ENCODE measurements at places on chromosomes 2 and 18.
A peak's percentile ranks its signal among the peaks of the same experiment; 100 is the strongest.

DNA sequence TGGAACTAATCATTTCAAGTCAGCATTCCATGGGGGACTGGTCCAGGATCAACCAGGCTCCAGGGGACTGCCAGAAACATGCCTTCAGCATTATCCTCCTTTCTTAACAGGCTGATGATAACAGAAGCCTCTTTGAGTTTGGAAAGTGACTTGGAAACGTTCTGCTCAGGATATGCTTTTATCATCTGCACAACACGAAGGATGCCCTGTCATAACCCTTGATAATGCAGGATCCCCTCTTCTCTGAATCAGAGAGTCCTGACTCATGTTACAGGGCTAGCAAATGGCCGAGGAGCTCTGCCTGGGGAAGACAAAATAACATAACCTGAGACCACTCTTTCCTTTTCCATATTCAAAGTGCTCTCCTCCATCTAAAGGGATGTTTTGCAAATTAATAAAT is 6.7 kb downstream of the SCYGR3 start:
- no peak for DNase-seq

- DNase-seq, result peak; percentile 30
Observed at GRCh38 chr2:86396291-86396785, 44.8 kb upstream of the KDM3A start.

DNA sequence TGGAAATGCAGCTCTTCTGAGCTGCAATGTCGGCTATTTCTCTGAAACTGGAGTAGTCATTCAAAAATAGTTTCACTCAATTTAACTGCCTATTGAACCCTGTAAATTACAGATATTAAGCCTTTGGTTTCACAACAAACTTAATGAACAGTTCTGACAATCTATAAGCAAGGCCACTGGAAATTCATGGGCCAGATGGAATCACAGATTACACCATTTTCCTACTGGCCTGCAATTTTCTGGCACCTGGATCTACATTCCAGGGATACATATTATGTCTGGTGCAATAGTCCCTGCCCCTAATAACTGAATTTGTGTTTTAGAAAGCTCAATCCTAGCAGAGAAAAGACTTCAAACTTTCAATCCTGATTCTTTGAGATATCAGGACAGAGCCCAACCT is 551.7 kb downstream of the RNF144A start:
- DNase-seq, result no peak

DNA sequence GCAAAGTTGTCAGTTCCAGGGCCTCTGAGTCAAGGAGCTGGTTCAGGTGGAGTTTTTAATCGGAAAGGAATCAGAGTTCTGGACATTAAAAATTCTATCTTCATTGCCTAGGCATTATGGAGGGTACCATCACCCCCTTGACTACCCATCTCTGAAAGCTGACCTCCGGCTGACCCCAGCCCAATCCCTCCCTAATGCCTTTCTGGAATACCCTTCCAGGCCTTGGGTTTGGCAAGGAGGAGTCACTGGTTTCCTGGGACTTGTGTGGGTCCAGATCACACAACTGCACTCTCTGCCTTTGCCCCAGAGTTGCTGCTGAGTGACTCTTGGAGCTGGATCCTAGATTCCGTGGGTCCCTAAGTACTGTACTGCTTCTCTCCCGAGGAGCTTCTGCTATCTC is 1.0 kb upstream of the OSR1 start:
- no peak for DNase-seq

DNA sequence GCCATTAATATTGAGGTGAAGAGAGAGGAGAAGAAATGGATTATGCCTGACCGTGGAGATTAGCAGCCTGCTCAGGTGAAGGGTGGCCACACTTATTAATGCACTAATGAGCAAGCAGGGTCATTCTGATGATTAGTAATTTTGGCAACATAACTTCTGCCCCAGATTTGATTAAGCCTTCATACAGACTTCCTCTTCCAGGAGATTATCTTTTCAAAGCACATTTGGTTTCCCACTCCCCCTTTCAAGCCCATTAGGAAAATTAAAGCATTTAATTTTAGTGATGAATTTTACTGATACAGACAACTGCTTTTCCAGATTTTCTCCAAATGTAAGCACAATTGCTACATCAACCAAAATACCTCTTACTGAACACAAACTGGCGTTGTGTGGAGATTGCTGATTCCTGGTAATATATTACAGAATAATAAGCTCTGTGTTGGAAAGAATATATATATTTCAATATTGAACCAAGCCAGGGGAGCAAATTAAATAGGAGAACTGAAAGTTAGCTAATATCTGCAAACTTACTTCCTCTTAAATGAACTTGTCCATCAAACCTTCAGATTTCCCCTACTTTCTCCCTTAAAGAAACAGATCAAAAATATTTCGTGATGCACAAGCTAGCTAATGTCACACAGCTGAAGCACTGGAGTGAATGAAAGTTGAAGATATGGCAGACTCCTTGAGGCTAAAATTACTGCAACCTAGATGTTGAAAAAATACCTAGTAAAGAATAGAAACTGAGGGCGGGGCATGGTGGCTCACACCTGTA is 140.8 kb downstream of the FAM210A start:
- DNase-seq, result no peak

- no peak for DNase-seq
Observed at GRCh38 chr18:4639628-4640310, 184.7 kb upstream of the DLGAP1 start.

DNA sequence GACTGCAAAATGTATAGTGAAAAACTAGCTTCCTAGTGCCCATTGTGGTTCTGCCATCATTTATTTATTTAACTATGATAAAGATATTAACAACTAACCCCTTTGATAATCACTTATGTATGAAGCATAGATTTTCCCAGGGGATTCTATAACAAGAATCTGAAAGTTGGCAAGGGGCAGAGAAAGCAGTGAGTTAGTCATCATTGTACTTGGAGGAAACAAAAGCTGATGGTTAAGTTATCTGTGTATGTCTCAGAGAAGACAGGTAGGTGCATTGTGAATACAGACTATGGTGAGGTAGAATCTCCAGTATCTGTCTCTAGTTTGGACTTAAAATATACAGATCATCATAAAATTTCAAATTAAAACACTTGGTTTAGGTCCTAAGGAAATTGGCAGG is 2159.1 kb upstream of the CELF4 start:
- no peak for DNase-seq

GRCh38 chr2:142755191-142755590 is 122.3 kb upstream of the KYNU start:
- no peak for DNase-seq

DNA sequence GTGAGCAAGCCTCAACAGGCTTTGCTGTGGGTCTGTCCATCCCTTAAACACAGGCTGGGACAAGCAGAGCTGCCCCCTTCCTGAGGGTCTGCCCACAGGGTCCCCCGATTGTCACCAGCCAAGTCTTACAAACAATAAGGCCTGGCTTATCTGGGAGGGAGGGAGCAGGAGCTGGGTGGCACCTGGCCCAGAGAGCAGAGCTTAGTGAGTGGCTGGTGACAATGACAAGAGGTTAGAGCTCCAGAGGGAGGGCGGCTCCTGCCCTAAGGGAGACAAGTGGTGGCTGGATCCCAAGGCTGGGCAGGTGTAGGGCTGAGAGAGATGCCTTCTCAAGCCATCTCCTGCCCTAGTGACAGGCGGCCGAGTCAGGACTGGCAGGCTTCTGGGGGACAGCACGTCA is 125.5 kb downstream of the KLHL29 start:
- DNase-seq, result no peak

DNA sequence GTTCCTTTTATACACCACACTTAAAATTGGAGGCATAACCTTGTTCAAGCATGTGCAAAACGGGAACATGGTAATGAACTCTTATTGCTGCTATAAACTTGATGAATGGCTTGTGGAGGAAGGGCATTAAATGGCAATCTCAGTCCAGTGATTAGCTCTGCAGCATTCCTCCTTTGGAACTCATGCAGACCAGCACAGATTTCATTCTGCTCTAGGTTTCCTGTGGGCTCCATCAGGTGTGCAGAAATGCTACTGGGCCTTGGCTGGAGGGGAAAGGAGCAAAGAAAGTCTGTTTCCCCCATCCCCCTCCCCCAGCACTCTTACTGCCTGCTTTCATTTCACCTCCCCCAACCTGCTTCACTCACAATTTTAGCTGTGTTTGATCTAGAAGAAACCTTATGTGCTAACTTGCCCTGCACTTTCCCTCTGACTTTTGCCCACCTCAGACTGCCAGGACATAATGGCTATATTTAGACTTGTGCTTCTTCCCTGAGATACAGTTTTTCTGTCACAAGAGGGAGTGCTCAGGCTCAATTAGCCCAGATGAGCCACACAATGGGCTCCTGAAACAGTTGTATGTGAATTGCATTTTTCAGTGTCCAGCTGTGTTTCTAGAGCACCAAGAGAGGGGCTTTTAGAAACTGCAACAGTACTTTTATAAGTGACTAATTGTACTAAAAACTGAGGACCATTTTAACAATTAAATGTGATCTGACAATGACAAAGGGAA is 109.8 kb downstream of the FSHR start:
- DNase-seq, result no peak

GRCh38 chr2:222452422-222452950 is 28.1 kb downstream of the SGPP2 start:
- DNase-seq, result no peak

DNA sequence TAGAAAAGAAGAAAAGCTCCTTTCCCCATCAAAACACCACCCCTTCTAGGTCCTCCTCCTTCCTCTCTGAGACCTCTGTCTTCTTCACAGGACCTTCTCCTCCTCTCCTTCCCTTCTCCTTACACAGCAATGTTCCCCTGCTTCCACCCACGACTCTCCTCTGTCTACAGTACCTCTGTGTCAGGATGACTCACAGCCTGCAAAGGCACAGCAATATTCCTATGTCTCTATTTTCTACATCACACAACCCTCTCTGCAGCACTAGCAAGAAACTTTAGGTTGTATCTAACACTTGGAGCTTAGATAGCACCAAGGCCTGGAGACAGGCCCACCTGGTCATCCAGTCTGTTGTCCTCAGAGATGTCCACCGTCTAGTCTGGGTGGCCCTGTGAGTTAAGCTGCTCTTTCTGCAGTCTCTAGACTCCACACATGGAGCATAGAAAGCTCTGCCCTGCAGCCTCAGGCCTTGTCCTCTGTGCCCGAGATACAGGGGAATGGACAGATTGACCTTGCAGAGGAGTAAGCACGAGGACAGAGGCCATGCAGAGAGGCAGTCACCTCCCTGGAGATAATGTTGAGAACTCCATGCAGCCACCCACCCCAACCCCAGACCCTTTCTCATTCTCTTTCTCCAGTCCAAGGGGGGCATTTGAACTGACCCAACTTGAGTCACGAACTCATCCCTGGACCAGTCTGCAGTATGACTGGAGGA is 212.0 kb downstream of the TNS1 start:
- DNase-seq, result no peak

DNA sequence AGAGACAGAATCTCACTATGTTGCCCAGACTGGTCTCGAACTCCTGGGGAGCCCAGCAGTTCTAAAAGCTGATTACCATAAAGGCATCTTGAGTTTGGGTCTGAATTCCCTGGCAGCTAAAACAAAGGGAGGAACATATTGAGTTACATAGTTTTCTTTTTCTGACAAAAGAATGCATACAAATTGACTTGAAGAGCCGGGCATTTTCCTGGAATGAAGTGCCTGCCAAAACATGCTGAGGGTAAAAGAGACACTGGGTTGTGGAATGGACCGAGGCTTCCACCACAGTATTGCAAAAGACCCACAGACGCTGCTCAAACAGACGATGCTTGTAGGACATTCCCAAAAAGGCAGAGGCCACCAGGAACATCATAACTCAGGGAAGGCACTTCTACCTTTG is 35.1 kb upstream of the ROCK2 start:
- DNase-seq, result no peak

DNA sequence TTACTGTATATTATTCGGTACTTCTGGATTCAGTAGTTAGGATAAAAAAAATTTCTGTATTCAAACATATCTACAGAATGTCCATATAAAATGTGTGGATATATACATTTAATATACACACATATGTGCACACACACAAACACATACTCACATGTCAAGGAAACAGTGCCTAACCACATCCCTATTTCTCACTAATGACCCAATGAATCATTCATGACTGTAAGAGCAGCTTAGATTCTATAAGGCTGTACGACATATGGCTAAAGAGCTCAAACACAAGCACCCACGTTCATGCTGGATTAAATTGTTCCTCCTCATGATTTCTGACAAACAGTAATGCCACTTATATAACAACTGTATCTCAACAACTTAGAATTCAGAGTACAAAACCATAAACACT is 457.3 kb downstream of the ADCYAP1 start:
- DNase-seq, result no peak

- no peak for DNase-seq
Observed at GRCh38 chr2:217863883-217864282, 138.9 kb downstream of the TNS1 start.

DNA sequence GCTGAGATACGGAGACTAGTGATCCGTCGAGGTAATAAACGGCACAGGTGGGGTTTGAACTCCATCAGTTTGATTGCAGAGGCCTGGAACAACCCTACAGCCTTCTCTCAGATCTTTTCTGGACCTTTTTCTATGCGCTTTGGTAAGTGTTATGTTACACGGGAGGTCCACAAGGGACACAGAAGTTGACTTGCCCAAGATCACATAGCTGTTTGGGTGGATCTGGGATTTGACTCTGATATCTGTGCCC is 1.1 kb upstream of the DNPEP start:
- DNase-seq, result no peak

DNA sequence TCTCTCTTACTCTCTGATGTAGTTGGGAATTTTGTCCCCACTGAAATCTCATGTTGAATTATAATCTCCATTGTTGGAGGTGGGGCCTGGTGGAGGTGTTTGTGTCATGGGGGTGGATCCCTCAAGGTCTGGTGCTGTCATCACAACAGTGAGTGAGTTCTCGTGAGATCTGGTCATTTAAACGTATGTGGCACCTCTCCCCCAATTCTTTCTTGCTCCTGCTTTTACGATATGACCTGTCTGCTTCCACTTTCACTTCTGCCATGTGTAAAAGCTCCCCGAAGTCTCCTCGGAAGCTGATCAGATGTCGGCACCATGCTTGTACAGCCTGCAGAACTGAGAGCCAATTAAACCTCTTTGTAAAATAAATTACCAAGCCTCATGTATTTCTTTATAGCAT is 337.8 kb upstream of the CDH2 start:
- no peak for DNase-seq

DNA sequence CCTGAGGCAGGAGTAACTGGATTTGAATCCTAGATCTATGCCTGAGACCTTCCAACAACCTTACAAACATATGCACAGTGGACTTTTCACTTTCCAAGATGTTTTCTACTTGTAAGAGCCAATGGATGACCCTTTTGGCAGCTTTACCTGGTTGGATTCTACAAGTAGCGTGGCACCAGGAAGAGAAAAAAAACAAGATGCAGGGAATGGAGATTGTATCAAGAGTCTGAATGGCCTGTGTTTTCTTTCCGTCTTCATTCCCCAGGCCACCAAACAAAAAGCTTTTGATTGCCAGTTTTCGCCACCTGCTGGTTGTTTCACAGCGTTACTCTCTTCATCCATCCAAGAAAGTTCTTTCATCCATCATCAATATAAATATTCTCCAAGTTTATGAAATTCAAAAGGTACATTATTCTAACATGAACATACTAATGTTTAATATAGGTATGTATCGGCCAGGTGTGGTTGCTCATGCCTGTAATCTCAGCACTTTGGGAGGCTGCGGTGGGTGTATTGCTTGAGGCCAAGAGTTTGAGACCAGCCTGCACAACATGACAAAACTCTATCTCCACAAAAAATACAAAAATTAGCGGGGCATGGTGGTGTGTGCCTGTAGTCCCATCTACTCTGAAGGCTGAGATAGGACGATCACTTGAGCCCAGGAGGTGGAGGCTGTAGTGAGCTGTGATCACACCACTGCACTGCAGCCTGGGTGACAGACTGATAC is 3.5 kb upstream of the BCL2 start:
- DNase-seq, result peak; percentile 24

GRCh38 chr2:184413221-184413620 is 185.1 kb upstream of the ZNF804A start:
- no peak for DNase-seq

Measured in substantia nigra (tissue), 51 donors.